Activated CD4-positive, CD25-positive, alpha-beta regulatory T cell treated with anti-CD3 and anti-CD28 coated beads, Interleukin-2, amount 50 U/mL, for 24 hours (primary cell): ENCODE measurements at places on chromosomes 12 and 14.
A peak's percentile ranks its signal among the peaks of the same experiment; 100 is the strongest.

- ATAC-seq: no peak
Observed at GRCh38 chr14:35385042-35385839, 19.3 kb downstream of the NFKBIA start.

- no peak for ATAC-seq
Observed at GRCh38 chr14:86027990-86028389, 498.0 kb downstream of the FLRT2 start.

GRCh38 chr14:76759589-76759988, 1.7 kb upstream of the VASH1 start:
- no peak for ATAC-seq

DNA sequence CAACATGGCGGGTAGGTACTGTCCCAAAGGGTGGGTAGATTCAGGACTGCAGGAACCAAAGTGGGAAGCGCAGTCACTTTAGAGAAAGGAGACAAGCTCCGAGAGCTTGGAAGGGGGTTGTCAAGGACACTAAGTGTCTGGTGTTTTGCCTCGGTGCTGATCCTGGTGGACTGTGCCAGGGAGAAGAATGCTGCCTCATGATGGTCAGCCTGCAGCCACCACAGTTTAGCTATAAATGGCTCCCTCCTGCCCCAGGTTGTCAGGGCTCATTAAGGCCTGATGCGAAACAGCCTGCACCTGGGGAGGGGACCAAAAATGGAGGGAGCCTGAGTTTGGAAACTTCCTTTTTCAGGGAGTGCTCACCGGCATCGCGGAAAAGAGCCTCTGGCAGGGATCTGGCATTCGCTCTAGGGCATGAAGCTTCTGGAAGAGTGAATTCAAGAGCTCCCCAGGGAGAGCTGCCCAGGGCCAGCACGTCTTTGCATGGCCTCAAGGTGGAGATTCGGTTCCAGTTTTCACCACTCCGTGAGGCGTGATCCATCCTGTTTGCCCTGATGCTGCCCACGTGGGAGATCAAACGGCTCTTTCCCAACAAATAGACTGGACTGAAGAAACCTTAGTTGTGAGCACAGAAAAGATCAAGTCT, 164.0 kb downstream of the FOXN3 start:
- ATAC-seq: no peak

GRCh38 chr12:130371296-130371695, 33.6 kb downstream of the PIWIL1 start:
- no peak for ATAC-seq

- no peak for ATAC-seq
Observed at GRCh38 chr14:101354726-101355125, 206.6 kb upstream of the DIO3 start.

DNA sequence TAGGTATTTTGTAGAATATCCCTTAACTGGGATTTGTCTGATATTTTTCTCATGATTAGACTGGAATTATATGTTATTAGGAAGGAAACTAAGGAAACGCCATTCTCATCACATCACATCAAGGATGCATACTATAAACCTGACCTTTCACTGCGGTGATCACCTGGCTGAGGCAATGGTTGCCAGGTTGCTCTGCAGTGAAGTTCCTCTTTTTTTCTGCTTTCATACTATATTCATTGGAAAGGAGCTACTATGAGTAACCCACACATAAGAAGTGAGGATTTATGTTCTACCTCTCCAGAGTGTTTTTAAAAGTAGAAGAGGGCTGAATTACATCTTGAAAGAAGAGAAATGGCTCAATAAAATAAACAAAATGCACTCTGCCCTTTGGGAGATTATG, 31.0 kb upstream of the GRIP1 start:
- no peak for ATAC-seq

- ATAC-seq: no peak
Observed at GRCh38 chr14:87282266-87282665, 710.7 kb downstream of the GALC start.

GRCh38 chr12:1838994-1839365, 18.6 kb downstream of the LRTM2 start:
- ATAC-seq: no peak

DNA sequence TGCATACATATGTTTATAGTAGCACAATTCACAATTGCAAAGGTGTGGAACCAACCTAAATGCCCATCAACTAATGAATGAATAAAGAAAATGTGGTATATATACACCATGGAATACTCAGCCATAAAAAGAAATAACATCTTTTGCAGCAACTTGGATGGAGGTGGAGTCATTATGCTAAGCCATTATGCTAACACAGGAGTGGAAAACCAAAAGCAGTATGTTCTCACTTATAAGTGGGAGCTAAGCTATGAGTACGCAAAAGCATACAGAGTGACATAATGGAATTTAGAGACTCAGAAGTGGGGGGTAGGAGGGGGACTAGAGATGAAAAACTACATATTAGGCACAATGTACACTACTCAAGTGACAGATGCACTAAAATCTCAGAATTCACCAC, 16.2 kb upstream of the SPTSSA start:
- ATAC-seq: no peak

DNA sequence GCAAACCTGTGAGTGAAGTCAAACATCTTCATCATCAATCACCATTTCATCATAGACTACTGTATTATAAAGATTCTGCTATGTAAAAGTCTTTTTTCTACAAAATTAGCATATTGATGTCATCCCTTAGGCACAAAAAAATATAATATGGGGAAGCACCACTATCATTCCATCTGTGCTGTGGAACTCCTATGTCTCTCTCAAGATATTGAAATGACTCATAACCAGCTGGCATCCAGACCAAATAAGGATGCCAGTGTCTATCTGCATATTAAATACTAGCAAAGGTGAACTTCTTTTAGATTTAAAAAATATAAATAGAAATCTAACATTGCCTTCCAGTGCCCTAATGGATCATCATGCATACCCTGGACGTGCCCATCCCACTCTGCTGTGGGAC, 17.9 kb upstream of the DCAF5 start:
- ATAC-seq: no peak

GRCh38 chr14:95877633-95878032, 1.0 kb downstream of the TUNAR start:
- no peak for ATAC-seq

DNA sequence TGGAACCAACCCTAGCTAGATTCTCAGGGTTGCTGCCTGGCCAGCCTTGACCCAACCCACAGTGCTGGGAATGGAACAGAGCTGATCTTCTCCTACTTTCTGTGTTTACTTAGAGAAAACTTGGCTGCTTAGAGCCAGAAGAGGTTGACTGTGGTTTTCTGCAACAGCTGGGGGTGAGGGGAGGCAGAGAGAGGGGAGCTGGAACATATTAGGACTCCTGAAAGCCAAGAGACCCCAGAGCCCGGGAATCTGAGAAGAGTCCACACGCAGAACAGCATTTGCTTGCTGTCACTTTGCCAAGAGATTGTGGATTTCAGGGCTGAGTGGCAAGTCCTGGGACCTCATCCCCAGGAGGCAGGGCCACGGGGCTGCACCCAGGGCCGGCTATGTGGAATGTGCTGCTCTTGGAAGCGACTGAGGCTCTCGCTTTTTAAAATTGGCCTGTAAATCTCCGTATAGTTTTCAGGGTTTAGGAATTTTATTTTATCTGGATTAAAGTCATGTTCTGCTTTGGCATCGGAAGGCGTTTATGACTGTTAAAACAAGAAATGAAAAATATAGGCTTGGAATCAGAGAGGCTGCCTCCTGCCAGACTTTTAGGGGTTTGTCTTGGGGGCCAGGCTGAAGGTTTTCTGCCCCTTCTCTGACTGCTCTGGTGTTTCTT, 22.3 kb upstream of the MED13L start:
- no peak for ATAC-seq

DNA sequence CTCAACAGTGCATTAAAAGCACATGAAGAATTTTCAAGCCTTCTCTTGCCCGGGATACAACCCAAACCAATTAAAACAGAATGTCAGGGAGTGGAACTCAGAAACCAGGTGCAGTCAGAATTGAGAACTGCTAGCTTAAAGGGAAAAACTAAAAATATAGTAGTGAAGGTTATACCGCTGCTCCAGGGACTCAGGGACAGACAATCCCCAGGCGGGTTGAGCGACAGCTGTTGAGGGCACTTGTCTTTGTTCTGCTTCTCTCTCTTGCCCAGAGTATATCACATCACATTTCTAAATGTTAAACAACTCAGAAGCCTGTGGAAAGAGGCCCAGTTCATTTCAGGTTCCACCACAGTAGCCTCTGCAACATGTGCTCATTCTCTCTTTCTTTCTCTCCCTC, 93.1 kb downstream of the SLC5A8 start:
- no peak for ATAC-seq

GRCh38 chr12:116459011-116459875, 99.9 kb upstream of the MAP1LC3B2 start:
- no peak for ATAC-seq

GRCh38 chr12:47273191-47273626, 193.4 kb upstream of the AMIGO2 start:
- ATAC-seq: no peak

DNA sequence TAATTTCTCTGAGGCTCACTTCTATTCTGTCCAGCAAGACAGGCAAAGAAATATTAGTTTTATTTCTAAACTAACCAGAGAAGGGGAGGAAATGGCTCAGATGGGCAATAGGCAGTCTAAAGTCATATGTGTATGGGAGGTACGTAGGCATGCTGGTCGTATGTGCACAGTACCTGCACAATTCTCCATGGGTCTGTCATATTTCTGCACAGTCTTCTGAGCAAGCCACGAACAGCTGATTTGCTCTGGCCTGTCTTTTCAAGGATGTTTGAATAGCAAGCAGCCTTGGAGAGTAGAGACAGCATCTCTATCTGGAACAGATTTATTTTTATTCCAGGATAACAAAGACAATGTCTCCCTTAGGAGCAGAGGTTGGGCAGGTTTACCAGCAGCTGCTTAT, 92.1 kb downstream of the SLC25A47 start:
- ATAC-seq: no peak

DNA sequence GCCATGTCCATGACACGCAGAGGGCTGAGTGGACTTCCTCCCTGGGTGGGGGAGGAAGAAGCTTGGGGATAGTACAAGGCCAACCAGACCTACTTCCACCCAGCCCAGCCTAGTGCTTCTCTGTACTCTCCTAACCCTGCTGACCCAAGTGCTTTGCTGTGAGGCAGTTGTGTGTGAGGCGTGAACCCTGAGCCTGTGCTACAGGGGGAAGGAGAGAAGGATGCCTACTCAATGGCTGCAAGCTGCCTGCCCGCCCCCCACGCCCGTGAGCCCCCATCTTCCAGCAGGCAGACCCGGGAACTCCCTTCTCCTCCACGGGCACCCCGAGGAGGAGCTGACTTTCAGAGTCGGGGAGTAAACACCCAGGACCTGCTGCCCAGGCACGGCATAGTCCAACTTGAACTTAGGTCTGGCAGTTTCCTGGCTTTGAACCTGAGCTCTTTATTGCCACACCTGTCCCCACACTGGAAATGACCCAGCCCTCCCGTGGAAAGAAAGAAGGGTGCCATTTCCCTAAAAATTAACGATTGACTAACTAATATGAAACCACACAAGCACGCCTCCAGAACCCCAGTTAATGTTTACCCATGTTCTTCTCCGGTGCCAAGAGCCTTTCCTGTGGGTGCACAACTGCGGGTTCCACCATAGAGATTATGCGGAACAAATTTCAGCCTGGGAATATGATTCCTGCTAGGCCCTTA, 10.8 kb downstream of the ALDH2 start:
- ATAC-seq: no peak

- ATAC-seq: peak; percentile 37
Observed at GRCh38 chr14:61337893-61338292, 16.5 kb downstream of the PRKCH start.

DNA sequence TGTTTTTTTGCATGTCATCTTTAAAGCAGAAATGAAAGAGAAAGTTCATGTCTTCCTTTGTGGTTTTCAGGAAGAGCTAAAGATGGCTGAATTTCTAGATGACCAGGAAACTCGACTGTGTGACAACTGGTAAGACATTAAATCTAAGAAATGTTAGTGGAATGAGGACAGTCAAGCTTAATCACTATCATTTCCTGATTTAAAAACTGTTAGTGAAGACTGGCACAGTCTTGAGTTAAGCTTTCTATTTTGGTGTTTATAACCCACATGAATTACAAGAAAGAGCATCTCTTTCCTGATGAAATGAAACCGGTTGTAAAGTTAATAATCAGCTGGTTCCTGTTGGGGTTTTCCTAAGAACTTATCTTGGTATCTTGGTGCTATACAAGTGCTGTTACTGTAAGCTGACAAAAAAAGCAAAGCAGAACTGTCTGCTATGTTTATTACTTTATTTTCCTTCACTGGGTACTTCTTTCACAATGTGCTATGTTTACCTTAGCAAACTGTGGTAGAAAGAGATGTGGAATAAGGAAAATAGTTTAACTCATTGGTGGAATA, 5.2 kb downstream of the TRAFD1 start:
- ATAC-seq: peak; percentile 85

DNA sequence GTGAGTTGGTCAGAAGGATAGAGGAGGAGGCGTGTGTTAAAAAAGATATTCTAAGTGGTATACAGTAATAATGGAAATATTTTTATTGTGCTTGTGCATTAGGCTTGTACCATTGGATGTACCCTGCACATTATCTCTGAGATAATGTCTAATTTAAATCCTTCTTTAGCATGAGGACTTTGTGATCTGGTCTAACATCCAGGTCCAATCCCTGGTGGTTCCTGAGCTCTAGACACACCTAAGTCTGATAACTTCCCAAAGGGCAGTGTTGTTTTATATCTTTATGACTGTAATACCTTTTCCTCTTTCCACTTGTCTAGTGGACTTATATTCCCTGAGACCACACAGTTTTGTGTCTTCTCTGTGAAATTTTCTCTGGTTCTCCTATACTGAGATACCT, 20.6 kb downstream of the PRPF39 start:
- no peak for ATAC-seq

DNA sequence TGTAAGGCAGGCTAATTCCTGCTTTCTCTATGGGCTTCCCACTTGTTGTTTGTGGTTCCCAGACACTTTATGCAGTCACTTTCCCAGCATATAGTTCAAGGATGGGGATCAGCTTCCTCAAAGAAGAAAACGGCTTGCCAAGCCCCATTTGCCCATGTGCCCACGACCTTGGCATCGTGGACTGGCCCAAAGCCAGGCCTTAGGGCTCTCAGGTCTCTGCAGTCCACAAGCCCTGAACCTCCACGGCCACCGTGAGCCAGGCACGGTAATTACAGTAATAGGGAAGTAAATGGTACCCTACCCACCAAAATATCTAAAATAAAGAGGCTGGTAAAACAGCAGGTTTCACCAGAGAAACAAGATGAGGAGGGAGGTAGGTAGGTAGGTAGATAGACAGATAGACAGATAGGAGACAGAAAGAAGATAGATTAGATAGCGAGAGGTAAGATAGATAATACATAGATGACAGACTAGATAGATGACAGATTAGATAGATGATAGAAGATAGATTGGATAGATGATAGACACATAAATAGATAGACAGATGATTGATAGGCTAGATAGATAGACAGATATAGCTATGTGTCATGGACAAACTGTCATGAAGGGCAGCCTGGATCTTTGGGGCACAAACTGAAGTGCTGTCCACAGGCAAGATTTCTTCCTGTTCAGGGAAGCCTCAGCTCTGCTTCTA, 163.1 kb downstream of the SLC15A4 start:
- ATAC-seq: no peak

DNA sequence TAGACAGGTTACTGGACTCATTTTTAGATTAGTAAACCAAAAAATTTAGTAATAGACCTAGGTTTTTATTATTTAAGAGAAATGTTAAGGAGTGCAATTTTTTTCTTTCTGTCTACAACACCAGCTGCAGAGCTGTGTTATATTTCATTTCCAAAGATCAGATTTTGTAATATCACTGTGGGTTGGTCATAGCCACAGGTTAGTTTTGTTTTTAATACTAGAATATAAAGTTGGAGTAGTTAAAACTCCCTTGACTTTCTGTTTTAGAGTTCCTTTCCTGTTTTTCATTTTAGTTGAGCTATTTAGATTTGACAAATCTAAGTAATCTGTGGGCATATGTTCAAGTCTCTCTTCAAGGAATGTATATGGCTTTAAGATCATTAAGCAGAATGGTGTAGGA, 30.7 kb upstream of the GARIN2 start:
- peak; percentile 71 for ATAC-seq
